Astrocyte of the spinal cord (primary cell): ENCODE measurements at places on chromosomes 5 and 9.

DNA sequence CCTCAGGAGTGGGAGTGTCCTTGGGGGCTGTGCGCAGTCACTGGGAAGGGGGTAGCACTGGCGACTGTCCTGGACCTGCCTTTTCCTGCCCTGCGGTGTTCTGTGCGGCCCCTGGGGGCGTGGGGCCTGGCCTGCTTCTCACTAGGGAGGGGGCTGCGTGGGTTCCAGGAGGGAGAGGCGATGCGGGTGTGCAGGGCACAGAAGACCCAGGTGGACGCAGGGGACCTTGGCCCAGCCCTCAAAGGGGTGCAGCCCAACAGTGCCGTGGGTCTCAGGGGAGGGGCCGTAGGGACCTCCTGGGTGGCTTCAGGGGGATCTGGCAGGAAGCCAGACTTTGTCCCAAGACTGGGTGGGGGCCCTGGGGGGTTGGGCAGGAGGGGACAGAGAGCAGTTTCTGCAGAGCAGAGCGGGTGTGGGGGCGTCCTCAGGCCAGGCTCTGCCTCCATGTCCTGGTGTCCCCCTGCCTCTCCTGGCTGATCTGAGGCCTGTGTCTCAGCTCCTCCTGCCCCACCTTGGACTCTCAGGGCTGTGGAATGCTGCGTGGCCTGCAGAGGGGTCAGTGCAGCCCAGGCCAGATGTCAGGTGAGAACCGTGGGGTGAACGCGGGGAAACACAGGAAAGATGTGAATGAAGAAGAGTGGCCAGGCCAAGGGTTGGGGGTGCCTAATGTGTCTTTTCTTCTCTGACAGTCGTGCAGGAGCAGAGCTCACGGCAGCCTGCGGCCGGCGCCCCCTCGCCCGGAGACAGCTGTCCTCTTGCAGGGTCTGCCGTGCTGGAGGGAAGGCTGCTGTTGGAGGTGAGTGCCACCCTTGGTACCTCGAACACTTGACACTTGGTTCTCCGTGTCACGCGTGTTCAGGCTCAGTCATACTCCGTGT is 54.6 kb downstream of the AHRR start:
- DNase-seq = no peak

DNA sequence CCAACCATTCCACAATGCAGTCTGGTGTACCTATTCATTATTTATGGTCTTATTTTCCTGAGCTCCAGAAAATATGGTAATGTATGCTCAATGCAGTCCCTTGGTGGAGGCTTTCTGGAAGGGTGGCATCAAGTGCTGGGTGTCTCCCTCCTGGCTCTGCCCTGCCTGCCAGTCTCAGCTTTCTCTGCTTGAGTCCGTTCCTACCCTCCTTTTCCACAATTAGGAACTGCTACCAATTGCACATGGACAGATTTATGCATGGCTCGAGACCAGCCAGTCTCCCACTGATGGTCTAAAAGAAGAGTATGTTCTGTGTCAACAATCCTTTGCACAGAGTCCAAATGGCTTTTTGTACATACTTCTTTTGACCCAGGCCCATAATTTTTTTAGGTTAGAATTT is 189.8 kb downstream of the TLE1 start:
- DNase-seq = no peak

DNA sequence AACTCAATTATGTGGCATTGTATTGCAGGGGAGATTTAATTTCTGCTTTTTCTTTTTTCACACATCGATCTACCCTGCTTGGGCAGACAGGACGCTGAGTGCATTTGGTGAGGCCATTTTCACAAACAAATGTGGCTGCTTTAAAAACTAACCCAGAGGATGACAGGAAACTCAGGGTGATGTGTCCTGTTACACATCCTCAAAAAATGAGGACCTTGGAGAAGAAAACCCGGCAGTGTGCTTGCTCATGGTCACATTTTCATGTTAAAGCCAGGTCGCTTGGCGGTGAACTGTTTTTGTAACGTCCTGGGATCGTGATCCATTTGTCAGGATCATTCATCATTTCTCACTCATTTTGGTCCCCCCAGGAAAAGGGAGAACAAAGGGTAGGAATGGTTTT is 478.3 kb upstream of the ADAMTS16 start:
- peak; percentile 24 for DNase-seq

DNA sequence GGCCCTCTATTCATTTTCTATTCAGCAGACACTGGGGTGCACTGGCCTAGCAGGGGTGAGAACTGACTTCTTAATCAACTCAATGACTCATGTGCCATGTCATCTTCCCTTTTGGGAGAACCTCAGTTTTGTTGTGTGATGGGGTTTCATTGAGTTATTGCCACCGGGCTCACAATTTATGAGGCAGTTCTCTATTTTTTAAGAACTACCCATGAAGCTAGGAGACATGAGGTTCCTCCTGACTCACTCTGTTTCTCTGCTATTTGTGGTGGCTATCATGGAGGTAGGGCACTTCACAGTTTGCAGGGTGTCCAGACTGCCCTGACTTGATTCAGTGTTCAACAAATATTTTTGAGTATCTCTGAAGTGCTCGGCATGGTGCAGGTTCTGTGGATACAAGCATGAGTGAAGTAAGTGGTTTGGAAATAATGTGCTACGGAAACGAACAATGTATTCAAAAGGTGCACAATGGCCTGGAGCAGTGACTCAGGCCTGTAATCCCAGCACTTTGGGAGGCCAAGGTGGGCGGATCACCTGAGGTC is 39.3 kb downstream of the SPARC start:
- DNase-seq = no peak

DNA sequence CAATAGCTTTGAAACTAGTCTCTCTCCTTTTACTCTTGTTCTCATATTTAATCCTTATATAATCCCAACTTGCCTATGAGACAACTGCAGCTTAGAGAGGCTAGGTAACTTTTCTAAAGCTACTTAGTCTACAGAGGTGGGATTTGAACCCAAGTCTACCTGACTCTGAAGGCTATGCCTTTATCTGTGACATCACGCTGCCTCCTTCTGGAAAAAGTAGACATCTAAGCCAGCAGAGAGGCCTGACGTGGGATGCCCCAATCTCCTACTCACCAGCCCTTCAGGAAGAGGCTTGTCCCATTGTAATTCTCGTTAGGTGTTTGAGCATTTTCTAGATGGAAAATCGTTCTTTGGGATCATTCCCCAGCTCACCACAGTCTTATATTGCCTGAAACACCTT is 167.5 kb downstream of the HSPA4 start:
- no peak for DNase-seq

- DNase-seq = peak; percentile 57
Observed at GRCh38 chr9:4986296-4986695, 1.2 kb downstream of the JAK2 start.

DNA sequence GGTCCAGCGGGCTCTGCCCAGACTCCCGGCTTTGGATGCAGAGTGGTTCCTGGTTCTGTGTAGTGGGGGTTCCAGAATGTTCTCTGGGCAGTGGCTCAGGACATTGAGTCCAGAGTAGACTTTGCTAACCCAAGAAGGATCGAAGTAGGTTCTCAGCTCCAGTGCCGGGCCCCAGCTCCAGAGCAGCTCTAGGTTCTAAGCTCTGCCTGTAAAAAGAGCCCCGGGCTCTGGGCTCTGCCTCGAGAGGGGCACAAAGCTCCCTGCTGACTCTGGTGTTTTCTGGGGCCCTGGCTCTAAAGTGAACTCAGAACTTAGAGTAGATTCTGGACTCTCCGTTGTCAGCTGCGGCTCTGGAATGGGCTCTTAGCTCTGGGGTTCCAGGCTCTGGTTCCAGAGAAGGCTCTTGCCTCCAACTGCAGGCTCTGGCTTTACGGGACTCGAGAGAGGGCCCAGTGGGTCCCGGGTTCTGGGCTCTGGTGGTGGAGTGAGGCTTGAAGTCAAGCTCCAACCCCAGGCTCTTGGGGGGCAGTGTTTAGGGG is 414 bp downstream of the WDR38 start:
- no peak for DNase-seq

- no peak for DNase-seq
Observed at GRCh38 chr9:96382175-96382574, 1.3 kb downstream of the SLC35D2 start.

GRCh38 chr9:101480386-101480785 is 44.8 kb upstream of the ALDOB start:
- DNase-seq = no peak

GRCh38 chr9:80866576-80867227 is 822.6 kb downstream of the TLE1 start:
- DNase-seq = peak; percentile 29

DNA sequence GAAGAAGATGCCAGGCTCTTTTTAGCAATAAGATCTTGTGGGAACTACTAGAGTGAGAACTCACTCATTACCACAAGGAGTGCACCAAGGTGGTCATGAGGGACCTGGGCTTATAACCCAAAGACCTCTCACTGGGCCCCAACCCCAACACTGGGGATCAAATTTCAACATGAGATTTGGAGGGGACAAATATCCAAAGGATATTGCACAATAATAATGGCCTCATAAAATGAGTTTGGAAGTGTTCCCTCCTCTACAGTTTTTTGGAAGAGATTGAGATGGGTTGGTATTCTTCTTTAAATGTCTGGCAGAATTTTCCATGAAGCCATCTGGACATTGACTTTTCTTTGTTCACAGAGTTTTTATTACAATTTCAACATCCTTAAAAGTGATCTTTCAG is 38.0 kb upstream of the FAM120A start:
- DNase-seq = no peak

DNA sequence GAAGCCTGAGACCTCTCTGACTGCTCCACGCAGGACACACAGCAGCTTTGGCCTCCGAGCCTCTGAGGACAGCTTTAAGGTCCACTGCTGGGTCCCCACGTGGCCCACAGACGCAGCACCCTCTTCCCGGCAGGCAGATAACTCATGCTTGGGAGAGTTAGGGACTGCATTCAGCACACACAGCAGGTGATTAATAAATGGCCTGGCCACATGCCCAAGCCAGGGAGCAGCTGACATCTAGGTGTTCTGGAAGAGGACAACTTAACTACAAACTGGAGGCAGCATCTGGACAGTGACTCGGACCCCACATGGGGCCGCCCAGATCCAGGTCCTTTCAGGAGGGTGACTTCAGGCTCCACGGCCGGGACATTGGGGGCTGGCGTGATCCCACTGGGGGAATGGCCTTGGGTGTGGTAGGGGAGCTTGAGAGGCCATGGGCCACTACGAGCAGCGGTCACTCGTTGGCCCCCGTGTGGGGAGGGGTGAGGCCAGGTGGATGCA is 11.3 kb downstream of the NINJ1 start:
- no peak for DNase-seq

DNA sequence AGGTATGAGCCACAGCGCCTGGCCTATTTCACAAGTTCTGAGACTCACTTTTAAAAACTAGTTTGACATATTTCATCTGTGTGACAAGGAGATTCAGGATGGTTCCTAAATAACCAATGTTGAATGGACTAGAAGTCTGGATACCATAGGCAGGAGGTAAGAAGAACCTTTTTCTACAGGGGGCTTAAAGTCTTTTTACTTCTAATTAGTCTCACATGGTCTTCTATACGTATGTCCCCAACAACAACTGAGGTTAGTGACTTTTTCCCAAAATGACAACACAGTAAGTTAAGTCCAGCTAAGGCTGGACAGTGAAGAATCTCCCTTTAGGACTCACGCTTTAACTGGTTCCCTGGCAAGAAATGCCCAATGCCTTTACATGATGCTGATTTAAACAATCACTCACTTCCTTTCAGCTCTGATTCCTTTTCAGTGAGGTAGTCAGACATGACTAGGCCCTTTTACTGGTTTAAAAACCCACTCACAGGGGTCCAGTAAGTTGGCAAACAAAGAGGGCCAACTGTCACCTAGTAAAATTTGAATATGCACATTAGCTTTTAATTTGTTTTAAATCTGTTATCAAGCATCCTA is 12.1 kb upstream of the HAUS6 start:
- DNase-seq = peak; percentile 10

- no peak for DNase-seq
Observed at GRCh38 chr5:96522635-96523355, 89.7 kb upstream of the PCSK1 start.

DNA sequence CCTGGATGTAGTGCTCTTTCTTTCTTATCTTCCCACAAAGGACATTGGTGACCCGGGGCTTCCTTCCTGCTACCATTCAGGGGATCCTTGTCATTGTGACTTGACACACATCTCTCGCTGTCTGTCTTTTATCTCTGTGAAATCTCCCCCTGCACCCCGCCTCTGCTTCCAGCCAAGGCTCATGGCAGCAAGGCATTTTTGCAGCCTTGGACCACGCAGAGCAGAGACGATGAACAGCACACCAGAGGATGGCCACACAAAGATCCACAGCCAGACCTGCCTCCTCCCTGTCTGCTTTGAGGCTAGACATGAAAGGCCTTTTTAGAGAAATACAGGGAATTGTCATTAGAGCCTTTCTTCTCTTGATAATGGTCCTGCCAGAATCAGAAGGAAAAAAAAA is 549.1 kb downstream of the CDK5RAP2 start:
- DNase-seq = no peak

GRCh38 chr5:151954255-151954654 is 29.6 kb upstream of the GLRA1 start:
- DNase-seq = no peak

GRCh38 chr9:72139226-72139625 is 10.0 kb upstream of the GDA start:
- no peak for DNase-seq

DNA sequence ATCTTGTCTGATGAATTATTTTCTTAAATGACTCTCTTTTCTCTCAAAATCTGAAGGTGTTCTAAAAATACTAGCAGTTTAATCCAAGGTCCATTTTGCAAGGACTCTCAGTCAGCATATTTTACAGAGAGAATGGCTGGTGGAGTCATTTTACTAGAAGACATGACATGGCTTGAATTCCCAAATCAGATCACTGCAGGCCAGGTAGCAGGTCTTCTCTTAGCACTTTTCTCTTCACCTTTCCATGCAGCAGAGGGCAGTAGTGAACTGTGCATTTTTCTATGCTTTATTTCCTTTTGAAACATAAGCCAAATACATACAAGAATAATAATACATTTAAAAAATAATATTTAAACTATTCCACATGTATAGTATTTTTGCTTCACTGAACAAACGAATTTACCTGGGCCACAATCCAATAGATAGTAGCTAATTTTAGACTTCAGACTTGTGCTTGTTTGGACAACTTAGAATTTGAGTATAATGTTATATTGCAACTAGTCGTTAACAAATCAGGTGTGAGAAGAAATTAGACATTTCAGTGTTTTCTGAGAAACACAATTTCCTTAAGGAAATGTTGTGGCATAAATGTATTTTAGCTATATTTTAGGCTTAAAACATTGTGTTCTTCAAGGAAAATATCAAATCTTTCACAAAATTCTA is 289.4 kb upstream of the DAB2 start:
- DNase-seq = peak; percentile 82

GRCh38 chr9:122162415-122162814 is 2.7 kb downstream of the MORN5 start:
- DNase-seq = no peak

GRCh38 chr5:78647838-78648358 is 674 bp downstream of the LHFPL2 start:
- DNase-seq = peak; percentile 58

- no peak for DNase-seq
Observed at GRCh38 chr9:34862043-34862442, 96.0 kb upstream of the PHF24 start.
